ENCODE measurements at places on chromosomes 7 and 10.

GRCh38 chr10:73083221-73083620 is 13.4 kb downstream of the P4HA1 start:
- no peak for DNase-seq

- DNase-seq: no peak
Measured at GRCh38 chr10:83564889-83565588, 574.3 kb upstream of the GHITM start.

GRCh38 chr7:29797112-29797944 is 9.0 kb upstream of the WIPF3 start:
- DNase-seq: no peak

DNA sequence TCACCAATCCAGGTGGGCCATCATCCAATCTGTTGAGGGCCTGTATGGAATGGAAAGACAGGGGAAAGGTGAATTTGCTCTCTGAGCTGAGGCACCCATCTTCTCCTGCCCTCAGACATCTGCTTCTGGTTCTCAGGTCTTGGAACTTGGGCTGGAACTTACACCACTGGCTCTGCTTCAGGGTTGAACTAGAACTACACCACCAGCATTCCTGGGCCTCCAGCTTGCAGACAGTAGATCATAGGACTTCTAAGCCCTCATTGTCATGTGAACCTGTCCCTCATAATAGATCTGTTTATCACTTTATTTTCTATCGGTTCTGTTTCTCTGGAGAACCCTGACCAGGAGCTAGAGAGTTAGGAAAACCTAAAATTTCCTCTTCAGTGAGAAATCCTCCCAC is 233.5 kb downstream of the CREB5 start:
- no peak for DNase-seq

DNA sequence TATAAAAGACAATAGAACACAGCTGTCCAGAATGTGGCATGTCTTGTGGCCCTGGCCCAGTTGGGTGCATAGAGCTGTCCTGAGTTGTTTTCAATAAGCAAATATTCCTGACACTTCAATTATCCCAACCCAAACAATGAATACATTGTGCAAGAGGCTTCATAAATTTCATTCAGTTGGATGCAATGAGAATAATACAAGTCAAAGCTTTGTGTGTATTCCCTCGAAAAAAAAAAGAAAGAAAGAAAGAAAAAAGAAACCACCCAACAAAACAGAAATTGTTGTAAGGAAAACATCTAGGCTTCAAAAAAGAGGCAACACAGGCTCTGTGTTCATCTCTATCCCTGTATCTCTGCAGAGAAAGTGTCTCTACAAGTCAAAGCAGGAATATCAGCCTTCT is 138.7 kb upstream of the ADO start:
- no peak for DNase-seq

- no peak for DNase-seq
Measured at GRCh38 chr10:6482737-6483357, 97.2 kb downstream of the PRKCQ start.

- no peak for DNase-seq
Measured at GRCh38 chr7:2090526-2091520, 141.9 kb downstream of the MAD1L1 start.

DNA sequence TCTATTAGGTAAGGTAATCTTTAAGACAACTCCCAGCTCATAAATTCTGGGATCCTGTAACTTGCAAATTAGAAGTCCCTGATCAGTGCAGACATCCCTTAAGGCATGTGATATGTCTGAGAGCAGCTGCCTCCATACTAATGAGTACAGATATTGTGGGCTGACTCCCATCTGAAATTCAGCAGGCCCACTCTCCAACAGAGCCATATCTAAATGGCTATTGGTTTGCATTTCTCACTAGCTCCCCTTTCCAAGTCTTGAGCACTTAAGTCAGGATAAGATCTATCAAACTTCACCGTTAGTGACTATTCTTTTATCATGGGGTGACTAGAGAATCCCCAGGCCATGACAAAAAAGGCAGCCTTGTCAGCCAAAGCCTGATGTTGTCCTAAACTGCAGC is 785.4 kb downstream of the IPMK start:
- DNase-seq: no peak

DNA sequence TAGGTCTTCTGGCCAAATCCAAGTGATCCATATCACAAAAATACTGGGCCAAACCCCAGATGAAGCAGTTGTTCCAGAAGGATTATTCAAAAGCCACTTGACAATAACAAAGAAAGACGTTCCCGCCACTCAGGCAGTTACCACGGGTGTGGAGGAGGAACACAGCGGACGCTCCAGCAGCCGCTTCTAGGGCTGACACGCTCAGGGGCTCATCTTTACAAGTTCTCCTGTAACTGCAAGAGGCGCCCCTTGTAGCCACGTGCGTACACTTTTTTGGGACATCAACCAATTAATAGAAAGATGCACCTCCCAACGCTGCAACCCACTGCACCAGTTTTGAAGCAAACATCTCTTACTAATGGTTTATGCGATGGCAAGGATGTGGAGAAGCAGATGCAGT is 159.4 kb downstream of the GRID1 start:
- no peak for DNase-seq
